ENCODE measurements at places on chromosomes 6 and 20.

DNA sequence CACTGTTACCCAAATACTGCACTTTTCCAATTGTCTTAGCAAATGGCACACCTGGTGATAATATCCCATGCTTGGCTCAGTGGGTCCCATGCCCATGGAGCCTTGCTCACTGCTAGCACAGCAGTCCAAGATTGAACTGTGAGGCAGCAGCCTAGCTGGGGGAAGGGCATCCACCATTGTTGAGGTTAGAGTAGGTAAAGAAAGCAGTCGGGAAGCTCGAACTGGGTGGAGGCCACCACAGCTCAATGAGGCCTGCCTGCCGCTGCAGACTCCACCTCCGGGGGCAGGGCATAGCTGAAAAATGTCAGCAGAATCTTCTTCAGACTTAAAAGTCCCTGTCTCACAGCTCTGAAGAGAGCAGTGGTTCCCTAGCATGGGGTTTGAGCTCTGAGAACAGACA is 9.2 kb upstream of the CST2 start:
- DNase-seq = no peak

GRCh38 chr6:166406197-166406596 is 23.5 kb upstream of the MPC1 start:
- no peak for DNase-seq

DNA sequence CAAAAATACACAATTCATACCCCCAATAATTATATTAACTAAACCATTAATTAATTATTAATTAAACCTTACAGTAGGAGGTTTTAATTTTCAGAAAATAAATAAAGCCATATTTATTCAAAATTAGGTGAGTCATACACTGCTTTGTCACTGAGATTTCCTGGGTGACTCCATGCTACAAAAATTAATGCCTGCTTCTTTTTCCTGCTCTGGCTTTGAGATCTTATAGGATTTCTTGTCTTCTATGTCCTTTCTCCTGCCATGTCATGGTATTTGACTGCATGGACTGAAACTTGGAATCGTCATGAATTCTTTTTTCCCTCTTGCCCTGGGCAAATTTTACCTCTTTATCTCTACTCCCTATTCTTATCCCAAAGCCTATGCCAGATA is 133.2 kb downstream of the PHACTR1 start:
- no peak for DNase-seq

DNA sequence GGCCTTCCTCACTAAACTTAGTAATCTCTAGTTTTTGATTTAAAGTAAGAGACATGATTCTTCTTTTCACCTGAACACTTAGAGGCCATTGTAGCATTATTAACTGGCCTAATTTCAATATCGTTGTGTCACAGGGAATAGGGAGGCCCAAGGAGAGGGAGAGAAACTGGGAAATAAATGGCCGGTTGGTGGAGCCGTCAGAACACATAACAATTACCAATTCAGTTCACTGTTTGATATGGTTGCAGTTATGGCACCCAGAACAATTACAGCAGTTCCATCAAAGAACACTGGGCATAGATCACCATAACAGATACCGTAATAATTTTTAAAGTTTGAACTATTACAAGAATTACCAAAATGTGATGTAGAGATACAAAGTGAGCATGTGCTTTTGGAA is 9.1 kb upstream of the GLYATL3 start:
- no peak for DNase-seq

- DNase-seq = no peak
Measured at GRCh38 chr6:84764332-84765049, at the start of gene TBX18. TSS of gene TBX18 (minus strand) at chr6:84764598. CDS start at chr6:84764181, 417 bp downstream.

DNA sequence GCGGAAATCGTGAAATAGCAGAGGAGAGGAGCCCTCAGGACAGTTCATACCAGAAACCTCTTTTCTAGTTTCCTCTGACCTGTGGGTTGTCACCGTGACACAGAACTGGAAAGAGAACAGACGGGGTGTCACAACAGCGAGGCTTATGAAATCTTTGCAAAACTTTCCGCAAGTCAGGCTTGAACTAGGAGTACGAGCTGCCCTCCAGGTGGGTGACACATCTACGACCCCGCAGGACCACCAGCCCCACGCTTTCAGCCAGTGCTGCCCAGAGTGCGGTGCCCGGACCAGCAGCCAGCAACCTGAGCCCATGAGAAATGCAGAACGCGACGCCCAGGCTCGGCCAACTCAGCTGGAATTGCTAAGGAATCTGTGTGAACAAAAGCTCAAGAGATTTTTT is 30.8 kb downstream of the WRNIP1 start:
- no peak for DNase-seq

- DNase-seq = no peak
Measured at GRCh38 chr6:164109770-164110140, 695.2 kb downstream of the QKI start.

DNA sequence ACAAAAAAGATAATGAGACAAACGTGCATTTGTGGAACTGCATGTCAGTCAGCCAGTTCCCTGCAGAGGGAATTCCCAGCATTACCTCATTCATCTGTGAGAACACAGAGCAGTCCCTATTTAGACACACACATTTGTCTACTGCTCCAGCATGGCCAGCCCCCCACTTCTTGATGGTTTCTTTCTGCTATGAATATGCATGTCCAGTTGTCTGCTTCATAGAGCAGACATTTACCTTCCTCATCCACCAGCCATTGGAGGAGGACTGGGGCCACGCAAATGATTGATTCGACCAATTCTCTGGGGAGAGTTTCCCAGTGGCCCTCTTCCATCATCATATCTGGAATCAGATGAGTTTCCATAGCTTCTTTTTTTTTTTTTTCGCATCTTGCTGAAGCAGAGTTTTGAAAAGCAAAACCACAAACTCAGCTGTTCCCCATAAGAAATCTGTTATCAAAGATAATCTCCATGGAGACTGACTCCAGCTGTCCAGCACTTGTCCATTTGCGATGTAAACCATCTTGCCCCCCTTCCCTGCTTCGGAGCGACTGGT is 11.8 kb downstream of the ENPP1 start:
- no peak for DNase-seq

DNA sequence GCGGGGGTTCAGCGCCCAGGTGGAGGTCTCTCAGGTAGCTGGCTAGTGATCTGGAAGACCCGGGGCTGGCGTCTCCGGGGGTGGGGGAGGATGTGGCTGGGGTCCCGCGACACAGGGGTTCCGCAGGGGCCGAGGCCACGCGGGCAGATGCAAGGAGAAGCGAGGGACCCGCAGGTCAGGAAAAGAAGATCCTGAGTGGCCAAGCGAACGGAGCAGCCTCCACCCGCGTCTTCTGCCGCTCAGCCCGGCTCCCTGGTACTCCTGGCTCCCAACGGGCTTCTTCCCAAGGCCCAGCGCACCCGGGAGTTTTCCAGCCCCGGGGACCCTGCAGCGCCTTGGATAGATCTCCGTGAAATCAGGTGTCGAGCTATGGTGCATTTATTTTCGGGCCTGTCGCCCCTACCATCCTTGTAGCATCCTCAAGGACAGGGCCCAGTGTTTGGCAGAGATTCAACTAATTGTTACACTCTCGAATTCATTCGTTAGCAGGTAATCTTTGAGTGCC is 682 bp upstream of the CHD6 start:
- no peak for DNase-seq

- no peak for DNase-seq
Measured at GRCh38 chr20:46642265-46642968, 8.8 kb downstream of the SLC13A3 start.

GRCh38 chr6:158503222-158503621 is 56.7 kb upstream of the TMEM181 start:
- no peak for DNase-seq

GRCh38 chr6:102340311-102340710 is 946.8 kb downstream of the GRIK2 start:
- DNase-seq = no peak

GRCh38 chr6:79898076-79898475 is 49.3 kb downstream of the ELOVL4 start:
- DNase-seq = no peak

DNA sequence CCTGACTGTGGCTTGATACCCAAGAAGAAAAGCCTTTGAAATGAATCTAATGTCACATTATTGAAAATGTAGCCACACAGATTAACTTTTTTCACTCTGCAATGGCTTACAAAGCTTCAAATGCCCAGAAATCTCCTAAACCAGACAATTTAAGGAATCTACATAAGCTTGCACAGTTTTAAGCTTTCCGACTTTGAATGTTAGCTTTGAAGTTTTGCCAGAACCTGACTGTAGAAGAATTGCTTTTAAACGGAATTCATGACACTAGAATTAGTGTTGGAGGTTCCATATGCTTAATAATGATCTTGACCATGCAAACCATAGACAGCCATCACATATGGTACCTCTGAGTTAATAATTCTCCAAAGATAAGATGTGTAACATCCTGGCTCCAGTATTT is 798.5 kb upstream of the EPHA7 start:
- DNase-seq = no peak

DNA sequence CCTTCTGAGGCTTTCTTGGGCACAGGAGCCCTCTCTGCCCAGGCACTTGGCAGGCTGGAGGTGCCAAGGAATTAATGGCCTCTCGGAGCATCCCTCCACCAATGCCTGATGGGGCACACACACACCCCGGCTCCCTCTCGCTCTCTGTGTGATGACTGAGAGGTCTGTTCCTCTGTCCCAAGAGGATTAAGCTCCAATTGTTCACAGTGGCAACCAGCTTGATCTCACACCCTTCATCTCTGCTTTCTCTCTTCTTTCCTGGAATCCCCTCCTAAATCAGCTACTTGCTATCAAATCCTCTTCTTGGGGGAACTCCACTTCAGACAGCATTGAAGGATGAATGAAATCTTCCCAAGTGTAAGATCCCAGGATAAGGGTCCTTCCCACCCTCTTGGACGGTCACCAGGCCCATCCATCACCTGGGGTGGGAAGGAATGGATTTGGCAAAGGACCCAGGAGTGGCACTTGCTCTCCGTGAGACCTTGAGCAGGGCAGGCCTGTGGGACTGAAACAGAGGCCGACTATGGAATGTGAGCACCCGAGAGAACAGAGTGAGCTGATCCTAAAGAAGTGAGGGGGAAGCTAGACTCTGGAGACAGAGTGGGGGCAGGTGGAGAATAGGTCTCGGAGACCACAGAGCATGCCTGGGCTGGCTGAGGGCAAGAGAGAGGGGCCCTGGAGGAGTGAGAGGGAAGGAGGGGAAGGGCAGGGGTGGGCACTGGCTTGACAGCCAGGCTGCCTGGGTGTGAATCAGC is 93.6 kb downstream of the GRM4 start:
- no peak for DNase-seq

DNA sequence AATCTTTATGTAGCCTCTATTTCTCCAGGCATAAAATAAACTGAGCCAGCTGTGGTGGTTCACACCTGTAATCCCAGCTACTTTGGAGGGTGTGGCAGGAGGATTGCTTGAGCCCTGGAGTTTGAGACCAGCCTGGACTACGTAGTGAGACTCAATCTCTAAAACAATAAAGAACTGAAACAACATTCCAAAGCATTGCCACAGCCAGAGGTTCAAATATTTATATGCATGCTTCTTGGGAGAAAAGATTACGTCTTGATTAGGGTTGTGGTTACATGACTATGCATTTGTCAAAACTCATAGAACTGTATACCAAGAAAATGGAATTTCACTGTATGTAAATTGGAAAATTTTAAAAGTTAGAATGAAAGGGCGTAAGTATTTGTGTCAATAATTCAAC is 27.7 kb upstream of the PAX1 start:
- DNase-seq = no peak

GRCh38 chr6:75201021-75201420 is 4.8 kb downstream of the COL12A1 start:
- DNase-seq = no peak
